ENCODE measurements at places on chromosomes 6 and 20.

- no peak for DNase-seq
Observed at GRCh38 chr6:74133073-74133472, 437.1 kb downstream of the CD109 start.

DNA sequence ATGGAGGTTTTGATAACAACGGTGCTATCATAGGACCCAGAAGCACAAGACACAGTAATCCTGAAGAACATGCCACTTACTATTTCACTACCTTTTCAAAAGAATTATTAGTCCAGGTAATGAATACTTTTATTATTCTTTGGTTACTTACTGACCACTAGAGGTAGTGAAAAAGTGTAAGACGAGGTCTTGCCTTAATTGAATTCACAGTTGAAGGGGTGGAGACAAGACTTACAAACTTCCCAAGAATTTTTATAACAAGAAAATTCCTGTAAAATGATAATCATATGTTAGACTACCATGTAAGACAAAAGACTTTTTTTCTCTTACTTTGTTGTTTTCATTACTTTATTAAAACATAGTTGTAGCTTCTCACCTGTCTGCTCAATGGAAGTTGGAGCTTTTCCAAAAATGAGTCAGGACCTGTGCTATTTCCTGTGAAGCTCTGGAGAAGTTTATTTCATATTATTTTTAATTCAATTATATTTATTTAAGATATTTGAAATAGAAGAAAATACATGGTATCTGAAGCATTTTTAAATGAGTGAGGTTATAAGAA is 52.4 kb downstream of the DOP1A start:
- no peak for DNase-seq

DNA sequence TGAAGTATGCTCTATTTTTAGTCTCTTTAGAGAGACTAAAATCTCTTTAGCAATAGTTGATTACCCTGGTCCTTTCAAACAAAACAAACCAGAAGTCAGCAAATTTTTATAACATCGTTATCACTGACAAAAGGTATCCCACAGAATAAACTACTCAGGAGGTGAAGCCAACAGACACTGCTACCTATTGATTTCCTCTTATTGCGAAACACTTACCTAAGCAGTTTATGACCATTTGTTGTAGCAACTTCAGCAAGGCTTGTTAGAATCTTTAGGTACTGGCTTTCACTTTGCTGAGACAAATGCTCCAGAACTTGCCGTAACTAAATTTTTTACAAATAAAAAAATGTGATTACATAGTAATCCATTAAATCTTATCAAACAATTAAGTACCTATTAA is 64.4 kb downstream of the HACE1 start:
- no peak for DNase-seq

- DNase-seq = no peak
Observed at GRCh38 chr6:148508401-148509041, 165.9 kb downstream of the SASH1 start.

DNA sequence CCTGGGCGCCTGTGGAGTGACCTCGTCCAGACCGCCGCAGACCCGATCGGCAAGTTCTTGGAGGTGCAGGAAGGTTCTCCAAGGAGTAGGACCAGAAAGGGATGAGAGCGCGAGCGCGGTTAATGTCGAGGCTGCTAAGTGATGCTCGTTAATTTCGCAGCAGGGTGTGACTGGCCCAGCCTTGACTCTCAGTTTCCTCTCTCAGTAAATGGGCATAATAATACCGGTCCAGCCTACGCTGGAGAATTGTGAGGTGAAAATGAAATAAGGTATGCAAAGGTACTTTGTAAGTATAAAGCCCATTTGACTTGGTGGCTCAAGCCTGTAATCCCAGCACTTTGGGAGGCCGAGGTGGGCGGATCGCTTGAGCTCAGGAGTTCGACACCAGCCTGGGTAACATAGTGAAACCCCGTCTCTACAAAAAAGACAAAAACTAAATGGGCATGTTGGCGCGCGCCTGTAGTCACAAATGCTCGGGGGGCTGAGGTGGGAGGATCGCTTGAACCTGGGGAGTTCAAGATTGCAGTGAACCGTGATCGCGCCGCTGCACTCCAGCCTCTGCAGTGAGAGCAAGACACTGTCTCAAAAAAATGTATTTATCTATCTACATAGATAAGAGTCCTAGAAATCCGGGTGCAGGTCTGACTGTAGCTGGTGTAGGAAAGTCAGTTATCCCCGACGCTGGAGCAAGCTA is 634 bp upstream of the BTBD9 start:
- no peak for DNase-seq

GRCh38 chr6:135268740-135269139 is 87.6 kb downstream of the MYB start:
- no peak for DNase-seq

Measured in erythroblast (primary cell).